ENCODE measurements at places on chromosomes 4 and X.
A peak's percentile ranks its signal among the peaks of the same experiment; 100 is the strongest.

GRCh38 chrX:125757794-125758564, 408.1 kb downstream of the DCAF12L2 start:
- DNase-seq = no peak

GRCh38 chr4:5969777-5970176, 48.5 kb downstream of the C4orf50 start:
- no peak for DNase-seq

- DNase-seq = no peak
Observed at GRCh38 chr4:78166622-78167021, 109.5 kb downstream of the FRAS1 start.

GRCh38 chrX:130769835-130770234, 133.2 kb downstream of the ENOX2 start:
- DNase-seq = no peak

DNA sequence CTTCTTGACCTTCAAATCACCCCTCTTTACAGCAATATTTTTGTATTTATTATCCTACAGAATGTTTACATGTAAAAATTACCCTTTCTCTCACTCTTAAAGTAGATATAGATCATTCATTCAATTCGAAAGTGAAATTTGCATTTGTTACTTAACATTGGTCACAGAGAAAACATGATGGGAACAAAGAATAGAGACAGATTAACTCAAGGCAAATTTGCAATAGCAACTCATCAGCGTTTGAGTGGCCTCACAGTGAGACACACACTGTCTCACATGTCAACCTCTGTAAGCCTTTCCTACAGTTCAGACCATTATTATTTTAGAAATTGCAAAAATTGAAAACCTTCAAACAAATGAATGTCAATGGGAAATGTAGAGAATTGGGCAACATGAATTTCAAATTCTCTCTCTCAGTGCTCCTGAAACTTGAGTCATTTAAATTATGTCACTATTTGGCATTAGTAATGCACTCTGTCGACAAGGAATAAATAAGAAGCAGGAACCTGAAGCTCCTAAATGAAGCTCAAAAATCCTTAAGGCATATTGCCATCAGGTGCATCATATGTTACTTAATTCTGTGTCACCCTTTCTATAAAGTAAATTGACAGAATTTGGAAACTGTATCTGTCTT, 148.3 kb upstream of the ANXA10 start:
- no peak for DNase-seq

DNA sequence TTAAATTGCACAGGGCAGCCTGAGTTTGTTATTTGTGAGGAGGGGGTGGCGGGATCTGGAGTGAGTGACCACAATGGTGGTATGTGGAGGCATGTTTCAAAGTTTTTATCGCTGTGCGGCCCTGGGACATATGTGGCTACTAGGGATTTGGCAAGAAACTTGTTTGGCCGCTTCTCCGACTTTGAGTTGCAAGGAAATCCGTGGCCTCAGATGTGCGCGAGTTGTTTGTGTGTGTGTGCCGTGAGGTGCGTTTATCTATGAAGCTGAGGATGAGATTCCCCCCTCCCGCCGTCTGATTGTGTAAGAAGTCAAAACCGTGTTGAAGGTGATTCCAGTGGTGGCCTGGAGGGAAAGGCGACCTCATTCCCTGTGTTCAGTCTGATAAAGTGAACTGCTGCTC, 1.4 kb downstream of the JADE3 start:
- DNase-seq = no peak

- DNase-seq = no peak
Observed at GRCh38 chr4:176054942-176055341, 10.7 kb upstream of the WDR17 start.

- no peak for DNase-seq
Observed at GRCh38 chrX:132957211-132958090, 978 bp downstream of the HS6ST2 start.

- no peak for DNase-seq
Observed at GRCh38 chr4:89299153-89299791, 8.3 kb downstream of the GPRIN3 start.

GRCh38 chr4:14403132-14403531, 599.1 kb upstream of the CPEB2 start:
- DNase-seq = no peak

GRCh38 chr4:155237567-155237966, 29.1 kb downstream of the NPY2R start:
- DNase-seq = no peak

DNA sequence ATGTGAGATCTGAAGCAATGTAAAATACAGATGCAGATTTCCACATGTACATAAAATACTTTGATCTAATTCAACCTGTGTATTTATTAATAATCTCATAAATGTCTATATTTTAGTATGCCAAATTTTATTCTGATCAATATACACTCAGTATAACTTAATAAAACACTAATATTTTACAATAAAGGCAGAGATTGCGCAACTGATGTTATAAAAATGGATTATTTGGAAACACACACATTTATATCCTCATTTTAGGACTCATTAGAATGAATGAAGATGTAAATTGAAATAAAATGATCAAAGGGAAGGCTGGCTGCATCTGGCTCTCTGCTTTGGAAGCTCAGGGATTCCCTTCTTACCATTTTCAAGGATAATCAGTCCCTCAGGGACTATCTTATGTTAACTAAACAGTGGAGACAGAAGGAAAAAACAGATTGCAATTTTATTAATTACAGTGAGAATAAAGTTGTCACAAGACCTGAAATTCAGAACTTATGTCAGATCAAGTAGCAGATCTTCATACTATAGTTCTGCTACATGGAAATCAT, 900.9 kb upstream of the EPHA5 start:
- DNase-seq = no peak

GRCh38 chrX:16993791-16994318, 47.4 kb downstream of the REPS2 start:
- no peak for DNase-seq

DNA sequence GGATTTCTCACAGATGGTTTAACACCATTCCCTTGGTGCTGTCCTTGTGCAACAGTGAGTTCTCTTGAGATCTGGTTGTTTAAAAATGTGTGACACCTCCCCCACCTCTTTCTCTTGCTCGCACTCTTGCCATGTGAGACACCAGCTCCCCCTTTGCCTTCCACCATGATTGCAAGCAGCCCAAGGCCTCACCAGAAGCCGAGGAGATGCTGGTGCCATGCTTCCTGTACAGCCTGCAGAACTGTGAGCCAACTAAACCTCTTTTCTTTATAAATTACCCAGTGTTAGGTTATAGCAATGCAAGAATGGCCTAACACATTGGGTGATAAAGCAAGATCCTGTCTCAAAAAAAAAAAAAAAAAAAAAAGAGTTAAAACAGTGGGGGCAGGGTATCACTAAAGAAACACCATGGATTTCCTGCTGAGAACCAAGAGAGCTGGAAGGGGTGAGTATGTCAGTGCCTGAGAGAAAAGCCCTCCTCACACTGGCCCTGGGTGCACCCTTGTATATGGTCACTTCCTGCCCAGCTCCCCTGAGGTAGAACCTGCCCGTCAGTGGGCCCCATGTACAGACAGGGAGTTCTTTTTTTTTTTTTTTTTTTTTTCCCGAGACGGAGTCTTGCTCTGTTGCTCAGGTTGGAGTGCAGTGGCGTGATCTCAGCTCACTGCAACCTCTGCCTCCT, 46.4 kb downstream of the APOO start:
- DNase-seq = no peak

- DNase-seq = peak; percentile 34
Observed at GRCh38 chrX:26411045-26411444, 195.1 kb downstream of the MAGEB5 start.

- no peak for DNase-seq
Observed at GRCh38 chrX:110462957-110463356, 104.3 kb downstream of the RTL9 start.

DNA sequence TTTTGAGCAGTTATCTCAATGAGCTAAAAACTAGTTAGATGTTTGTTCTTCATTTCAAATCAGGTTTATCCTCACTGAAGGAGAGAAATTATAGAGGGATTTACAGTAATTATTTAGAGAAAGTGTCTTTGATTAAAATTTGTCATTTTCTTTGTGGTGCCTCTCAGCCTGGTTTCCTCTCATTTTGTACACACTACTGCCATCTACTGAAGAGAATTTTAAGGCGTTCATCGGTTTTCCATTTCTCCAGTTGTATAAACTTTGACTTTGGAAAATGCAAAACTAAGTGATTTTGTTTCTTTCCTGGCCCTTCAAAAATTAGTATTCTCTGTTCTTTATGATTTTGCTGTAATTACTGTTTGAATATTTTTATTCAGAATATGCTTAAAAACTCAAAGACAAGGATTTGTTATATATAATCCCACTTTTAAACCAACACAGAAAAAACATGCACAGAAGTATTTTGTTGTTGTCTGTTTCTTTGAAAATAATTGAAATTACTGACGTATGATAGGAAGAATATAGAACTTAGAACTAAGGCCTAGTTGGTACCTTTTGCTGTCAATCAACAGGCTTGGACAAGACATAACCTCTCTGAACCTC, 34.4 kb upstream of the ANXA3 start:
- DNase-seq = no peak

DNA sequence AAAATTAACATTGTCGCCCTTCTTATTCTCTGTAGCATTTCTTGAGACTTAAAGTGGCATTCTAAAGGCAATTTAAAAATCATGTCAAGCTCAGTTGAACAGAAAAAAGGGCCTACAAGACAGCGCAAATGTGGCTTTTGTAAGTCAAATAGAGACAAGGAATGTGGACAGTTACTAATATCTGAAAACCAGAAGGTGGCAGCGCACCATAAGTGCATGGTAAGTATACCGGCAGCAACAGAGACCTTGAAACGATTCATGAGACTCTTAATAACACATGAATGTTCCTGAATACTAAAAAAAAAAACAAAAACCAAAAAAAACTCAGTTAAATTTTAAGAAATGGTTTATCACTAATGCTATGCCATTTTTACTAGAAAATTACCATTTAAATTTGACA, 82.4 kb upstream of the HPRT1 start:
- DNase-seq = no peak

GRCh38 chrX:107678957-107679740, 50.8 kb downstream of the PRPS1 start:
- no peak for DNase-seq

- no peak for DNase-seq
Observed at GRCh38 chr4:147015491-147015890, 69.8 kb upstream of the TTC29 start.

GRCh38 chr4:88320780-88321373, 36.5 kb upstream of the PPM1K start:
- no peak for DNase-seq

DNA sequence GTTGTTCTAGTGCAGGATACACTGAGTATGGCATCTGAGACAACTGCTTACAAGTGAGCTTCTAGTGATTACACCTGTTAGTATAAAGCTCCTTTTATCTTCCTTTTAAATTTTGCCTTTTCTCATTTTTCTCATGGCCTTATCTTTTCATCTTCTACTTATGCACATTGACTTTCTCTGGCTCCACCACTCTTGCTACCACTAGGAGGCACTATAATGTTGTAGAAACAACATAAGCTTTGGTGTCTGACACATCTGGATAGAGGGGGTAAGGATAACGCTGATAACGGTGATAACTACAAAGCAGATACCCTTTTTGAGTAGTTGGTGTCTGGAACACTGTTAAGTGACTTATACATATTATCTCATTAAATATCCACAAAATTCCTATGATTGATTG, 187.4 kb upstream of the TEX13C start:
- no peak for DNase-seq

GRCh38 chr4:144670776-144671175, 24.8 kb downstream of the HHIP start:
- no peak for DNase-seq

DNA sequence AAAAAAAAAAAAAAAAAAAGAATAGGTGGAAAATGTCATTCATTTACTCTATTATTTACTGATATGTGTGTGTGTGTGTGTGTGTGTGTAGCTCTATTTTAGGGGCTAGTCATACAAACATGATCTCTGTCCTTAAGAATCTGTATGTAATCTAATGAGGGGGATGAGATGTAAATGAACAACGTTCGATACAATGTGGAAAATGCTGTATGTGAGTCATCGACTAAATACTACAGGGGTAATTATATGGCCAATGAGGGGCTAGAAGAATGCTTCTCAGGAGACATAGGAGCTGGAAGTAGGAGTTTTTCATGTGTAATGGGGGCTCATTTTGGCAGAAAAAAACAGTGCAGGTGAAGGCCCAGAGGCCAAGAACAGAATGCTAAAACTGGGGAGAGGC, 41.9 kb downstream of the LEF1 start:
- DNase-seq = no peak

DNA sequence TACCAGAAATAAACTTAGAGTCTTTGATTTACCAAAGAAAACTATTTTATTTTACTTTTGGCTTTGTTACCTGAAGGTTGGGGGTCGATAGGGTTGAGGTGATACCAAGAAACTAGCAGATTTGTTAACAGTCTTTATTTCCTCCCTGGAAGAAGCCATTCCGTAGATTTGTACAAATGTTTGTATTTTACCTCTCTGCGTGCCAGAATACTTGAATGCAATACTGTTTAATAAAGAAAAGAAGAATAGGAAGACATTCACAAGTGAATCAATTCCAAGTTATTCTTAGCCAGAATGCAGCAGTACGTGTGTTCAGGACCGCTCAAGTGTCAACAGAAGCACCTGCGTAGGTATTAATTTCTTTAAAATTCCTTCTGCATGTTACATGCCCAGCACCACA, 260.3 kb upstream of the TENM3 start:
- DNase-seq = no peak

GRCh38 chrX:85215946-85216345, 27.6 kb downstream of the SATL1 start:
- no peak for DNase-seq

GRCh38 chr4:107314156-107314555, 278.0 kb upstream of the DKK2 start:
- no peak for DNase-seq

GRCh38 chr4:4842476-4843441, 16.7 kb upstream of the MSX1 start:
- no peak for DNase-seq

DNA sequence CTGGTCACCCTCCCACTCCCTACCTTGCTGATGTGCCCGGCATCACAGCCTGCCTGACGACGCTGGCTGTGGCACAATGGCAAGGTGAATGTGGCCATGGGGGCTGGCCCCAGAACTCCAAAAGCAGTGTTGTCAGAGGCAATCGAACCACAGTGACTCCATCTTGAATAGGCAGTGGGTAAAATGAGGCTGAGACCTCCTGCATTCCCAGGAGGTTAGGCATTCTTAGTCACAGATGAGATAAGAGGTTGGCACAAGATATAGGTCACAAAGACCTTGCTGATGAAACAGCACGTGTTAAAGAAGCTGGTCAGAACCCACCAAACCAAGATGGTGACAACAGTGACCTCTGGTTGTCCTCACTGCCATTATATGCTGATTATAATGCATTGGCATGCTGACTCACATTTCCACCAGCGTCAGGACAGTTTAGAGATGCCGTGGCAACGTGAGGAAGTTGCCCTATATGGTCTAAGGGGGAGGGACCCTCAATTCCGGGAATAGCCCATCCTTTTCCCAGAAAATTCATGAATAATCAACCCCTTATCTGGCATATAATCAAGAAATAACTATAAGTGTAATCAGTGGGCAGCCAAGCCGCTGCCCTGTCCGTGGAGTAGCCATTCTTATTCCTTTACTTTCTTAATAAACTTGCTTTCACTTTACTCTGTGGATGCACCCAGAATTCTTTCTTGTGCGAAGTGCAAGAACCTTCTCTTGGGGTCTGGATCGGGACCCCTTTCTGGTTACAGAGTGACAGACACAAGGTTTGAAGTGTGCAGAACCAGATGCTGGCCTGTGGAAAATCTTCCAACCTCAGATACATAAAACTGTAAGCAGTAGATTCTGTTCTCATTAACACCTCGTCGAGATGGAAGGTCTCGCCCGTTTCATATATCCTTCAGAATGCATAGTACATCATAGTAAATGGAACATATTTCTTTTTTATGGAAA, 26.8 kb upstream of the CLDN24 start:
- DNase-seq = no peak

GRCh38 chr4:185640811-185641675, 105.7 kb upstream of the PDLIM3 start:
- DNase-seq = no peak
